ENCODE measurements at places on chromosomes 4 and X.
A peak's percentile ranks its signal among the peaks of the same experiment; 100 is the strongest.

GRCh38 chr4:3486541-3487540, 23.7 kb downstream of the DOK7 start:
- DNase-seq: no peak

DNA sequence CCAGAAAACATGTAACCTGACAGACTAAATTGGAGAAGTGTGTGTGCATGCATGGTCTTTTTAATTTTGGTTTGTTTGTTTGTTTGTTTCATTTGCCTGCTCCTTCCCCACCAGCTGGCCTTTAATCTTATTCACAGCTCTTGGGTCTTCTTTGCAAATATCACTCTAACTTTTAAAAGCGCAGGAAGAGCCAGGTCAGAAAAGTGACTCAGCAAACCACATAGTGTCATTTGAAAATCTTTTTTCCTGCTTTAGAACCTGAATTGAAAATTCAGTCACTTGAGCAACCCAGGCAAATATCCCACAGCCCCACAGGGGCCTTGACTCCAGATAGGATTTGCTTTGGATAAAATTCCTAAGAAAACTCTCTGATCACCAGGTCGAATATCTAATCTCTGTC, 4.6 kb downstream of the TMEM255A start:
- no peak for DNase-seq

- DNase-seq: no peak
Observed at GRCh38 chr4:70531981-70532380, 13.6 kb downstream of the AMTN start.

DNA sequence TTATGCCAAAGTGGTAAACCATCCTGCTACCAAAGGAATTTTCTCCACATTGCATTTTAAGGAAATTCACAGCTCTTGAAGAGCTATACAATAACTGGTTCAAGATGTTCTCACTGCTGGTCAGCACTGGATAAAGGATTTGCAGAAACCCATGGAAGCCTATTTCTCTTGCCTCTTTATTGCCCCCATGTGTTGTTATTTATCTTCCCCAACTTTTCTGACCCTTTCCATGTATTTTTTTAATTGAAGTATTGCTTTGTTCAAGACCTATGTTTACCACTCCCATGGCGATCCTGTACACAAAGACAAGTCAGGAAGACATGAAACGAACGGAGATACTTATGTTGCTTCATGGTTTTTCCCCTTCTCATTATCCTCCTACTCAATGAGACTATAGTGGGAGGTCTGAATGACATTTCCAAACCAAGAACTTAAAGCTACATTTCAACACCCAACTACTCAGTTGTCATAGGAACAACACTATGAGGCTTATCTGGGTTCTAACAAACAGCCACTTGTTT, 566.4 kb upstream of the DIPK2B start:
- no peak for DNase-seq

GRCh38 chrX:107272431-107272921, 66.1 kb downstream of the DNAAF6 start:
- no peak for DNase-seq

DNA sequence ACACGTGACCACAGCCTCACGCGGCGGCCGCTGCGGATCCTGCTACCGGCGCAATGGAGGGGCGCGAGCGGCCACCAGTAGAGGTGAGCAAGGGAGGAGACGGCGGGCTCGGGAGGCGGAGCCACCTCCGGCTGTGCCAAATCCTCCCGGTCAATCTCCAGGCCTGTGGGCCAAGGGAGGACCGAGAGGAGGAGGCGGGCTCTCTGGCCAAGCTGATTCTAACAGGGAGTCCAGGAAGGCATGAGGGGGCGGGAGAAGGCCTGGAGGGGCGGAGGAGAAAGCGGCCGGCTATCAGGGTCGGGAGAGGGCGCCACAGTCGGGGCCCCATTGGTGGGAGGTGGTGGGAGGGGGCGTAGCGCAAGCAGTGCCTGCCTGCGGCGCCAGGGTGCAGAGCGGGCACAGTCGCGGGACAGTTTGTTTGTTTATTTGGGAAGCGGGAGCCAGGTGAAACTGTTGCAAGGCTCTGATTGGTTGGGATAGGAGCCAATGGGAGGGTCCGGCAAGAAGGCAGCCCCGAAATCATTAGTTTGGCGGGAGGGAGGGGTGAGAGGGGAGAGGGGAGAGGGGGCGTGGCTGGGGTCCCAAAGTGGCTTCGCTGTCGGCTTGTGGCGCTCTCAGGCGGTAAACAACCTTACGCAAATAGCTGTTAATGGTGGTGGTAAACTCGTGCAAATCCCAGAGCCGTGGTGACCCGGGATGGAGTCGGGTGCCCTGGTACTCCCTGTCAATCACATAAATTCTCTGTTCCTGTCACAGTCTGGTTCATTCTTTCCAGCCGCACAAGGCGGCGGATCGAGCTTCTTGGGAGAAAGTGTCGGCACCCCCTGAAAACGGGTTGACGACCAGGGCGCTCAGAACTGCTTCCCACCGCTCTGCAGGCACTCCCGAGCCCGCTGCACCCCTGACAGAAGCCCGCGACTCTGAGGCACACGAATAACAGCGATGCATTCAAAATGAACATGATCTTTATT, at the start of gene IRS4:
IRS4 (minus strand) TSS at position 55 of the 971 bp plus-strand sequence.
- DNase-seq: peak; percentile 65

GRCh38 chrX:14497184-14497666, 32.1 kb upstream of the GLRA2 start:
- DNase-seq: no peak

DNA sequence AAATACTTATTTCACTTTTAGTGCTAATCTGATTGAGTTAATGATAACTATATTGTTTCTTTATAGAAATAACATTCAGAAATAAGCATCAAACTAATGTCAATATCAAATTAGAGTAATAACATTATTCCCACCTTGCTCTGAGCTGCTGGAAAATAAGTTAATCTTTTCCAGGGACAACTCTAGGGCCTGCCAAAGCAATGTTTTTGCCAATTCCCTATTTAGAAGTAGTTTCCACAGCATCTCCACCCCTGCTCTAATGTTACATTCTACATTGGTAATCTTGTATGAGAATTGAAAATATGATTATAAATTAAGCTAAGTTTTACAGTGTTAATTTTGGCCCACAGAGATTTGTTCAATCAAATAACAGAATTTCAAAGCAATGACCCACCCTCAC, 68.3 kb downstream of the REELD1 start:
- DNase-seq: no peak

DNA sequence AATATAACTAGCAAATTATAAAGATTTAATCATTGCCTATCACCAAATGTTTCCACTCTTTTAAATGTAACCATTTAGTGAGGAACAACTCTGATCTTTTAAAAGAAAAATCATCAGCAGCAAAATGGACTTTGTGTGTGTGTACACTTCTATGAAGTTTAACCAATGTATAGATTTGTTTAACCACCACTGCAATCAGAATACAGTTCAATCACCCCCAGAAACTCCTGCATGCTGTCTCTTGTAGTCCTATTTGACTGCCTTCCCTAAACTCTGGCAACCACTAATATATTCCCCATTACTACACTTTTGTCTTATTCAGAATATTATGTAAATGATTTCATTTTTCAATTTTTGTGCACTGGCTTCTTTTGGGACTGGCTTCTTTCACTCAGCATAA, 1.7 kb upstream of the TCEAL8 start:
- DNase-seq: no peak

- DNase-seq: no peak
Observed at GRCh38 chrX:8946563-8946962, 87.4 kb downstream of the FAM9B start.

- DNase-seq: no peak
Observed at GRCh38 chrX:19609541-19609940, 94.2 kb upstream of the MAP3K15 start.

GRCh38 chr4:139814323-139815015, 148.8 kb downstream of the MGST2 start:
- DNase-seq: no peak

DNA sequence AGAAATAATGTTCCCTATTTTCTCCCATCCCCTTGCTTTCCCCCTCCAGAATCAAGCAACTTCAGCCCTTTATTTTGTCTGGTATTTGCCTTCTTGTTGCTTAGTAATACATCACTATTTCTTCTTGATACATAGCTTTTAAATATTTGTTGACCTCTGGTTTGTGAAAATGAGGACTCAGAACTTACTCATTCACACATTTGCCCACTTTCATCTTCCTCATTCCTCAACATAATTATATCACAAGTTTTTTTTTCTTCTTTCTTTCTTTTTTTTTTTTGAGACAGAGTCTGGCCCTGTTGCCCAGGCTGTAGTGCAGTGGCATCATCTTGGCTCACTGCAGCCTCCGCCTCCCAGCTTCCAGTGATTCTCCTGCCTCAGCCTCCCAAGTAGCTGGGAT, 28.9 kb upstream of the NDUFC1 start:
- DNase-seq: no peak
